Endothelial cell of umbilical vein (primary cell): ENCODE measurements at places on chromosomes 7 and 10. TPM values are rescaled to one million over a fixed set of nuclear protein-coding genes. Genes with fewer than 3 reads are reported as not detected.

DNA sequence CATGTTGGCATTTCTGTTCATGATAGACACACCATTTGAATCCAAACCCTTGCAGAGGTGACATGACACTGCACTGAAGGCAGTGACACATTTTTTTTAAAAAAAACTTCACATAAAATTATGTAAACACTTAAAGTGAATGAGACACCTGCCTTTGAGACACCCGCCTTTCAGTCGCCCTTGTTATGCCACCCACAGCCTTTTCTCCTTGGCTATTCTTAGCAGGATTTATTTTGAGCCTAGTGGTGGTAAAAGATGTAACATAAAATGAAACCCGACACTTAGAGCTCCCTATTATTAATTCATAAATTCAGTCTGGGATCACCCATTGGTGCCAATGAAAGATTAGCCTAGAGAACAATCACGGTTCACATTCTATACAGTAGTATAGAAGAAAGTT is 161.3 kb downstream of the DYNC1I1 start:
- DNase-seq: no peak

The SPDYE11 gene
- not detected in 2 replicates for polyA plus RNA-seq

- DNase-seq: no peak
Observed at GRCh38 chr10:96313344-96313743, 9.1 kb downstream of the DNTT start.

The COX15 gene
- polyA plus RNA-seq: 13.7 and 16.6 TPM in 2 replicates

The FAM131B gene
- 1.6 and 1.8 TPM in 2 replicates for polyA plus RNA-seq

The AASS gene
- polyA plus RNA-seq: 7.9 and 11.1 TPM in 2 replicates

DNA sequence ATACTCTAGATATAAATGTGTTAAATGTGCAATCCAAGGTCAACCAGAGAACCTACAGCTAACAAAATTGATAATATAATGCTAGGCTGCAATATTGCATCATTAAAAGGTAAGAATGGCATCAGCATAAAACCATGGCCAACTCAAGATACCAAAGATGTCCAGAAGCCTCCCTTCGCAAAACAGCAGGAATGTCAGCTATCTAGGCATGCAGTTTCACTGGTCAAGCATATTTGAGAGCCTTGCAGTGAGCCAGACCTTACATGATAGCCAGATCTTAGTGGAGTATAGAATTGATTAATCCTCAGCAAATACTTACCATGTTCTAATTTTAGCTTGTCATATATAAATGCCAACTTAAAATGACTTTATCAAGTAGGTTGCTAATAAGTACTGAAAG is 138.8 kb downstream of the ZEB1 start:
- DNase-seq: no peak

DNA sequence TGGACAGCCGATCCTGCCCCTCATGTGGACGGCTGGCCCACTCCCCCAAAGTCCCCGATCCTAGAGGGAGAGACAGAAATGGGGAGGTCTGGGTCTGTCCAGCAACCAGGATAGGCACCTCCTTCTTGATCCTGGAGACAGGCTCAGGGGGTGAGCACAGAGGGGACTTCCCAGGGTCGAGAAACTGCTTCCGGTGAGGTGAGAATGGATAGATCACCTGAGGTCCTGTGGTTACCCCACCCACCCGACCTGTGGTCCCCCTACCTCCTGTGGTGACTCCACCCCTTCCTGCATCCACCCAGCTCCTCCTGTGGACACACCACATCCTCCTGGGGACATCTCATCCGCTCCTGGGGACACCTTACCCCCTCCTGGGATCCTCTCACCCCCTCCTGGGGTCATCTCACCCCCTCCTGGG is 27.4 kb upstream of the RASGEF1A start:
- DNase-seq: no peak

DNA sequence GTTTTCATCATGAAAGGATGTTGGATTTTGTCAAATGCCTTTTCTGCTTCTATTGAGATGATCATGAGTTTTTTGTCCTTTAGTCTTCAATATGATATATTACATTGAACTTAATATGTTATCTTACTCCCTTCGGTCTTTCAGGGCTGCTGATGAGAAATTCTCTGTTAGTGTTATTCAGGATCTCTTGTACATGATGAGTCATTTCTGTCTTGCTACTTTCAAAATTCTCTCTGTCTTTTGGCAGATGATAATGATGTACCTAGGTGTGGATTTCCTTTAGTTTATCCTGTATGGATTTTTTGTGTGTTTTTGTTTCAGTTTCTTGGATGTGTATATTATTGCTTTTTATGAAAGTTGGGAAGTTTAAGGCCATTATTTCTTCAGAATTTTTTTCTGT is 320.9 kb upstream of the NPSR1 start:
- DNase-seq: no peak

The CYP2C18 gene
- not detected in 2 replicates for polyA plus RNA-seq

The PAPOLB gene
- polyA plus RNA-seq: not detected in 2 replicates

DNA sequence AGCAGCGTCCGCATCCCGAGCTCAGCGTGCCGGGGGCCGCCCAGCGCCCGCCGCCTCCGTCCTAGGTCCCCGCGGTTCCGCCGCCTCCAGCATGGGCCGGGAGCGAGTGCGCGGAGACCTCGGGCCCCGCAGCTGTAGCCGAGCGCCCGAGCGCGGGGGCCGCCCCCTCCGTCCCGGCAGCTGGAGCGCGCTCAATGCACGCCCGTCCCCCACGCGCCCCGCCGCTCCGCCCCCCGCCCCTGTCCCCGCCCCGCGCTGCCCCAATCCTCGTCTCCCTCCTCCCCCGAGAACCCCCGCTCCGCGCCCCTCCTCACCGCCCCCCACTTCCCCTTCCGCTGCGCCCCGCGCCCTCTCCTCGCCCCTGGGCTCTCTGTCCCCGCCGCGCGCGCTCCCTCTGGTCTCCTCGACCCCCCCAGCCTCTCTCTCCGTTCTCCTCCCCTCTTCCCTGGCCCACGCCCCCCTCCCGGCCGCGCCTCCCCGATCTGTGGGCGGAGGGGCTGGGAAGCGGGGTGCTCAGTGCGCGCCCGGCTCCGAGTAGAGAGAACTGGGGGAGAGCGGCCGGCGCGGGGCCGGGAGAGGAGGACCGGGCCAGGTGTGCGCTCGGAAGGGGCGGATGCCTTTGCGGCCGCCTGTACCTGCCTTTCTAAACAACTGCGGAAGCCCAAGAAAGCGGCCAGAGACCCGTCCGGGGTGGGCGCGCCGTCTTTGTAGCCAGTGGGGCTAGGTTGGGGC is at the start of gene VIPR2:
VIPR2 (minus strand) TSS at position 110 of the 732 bp plus-strand sequence; CDS start at position 14, 96 bp downstream.
- no peak for DNase-seq

DNA sequence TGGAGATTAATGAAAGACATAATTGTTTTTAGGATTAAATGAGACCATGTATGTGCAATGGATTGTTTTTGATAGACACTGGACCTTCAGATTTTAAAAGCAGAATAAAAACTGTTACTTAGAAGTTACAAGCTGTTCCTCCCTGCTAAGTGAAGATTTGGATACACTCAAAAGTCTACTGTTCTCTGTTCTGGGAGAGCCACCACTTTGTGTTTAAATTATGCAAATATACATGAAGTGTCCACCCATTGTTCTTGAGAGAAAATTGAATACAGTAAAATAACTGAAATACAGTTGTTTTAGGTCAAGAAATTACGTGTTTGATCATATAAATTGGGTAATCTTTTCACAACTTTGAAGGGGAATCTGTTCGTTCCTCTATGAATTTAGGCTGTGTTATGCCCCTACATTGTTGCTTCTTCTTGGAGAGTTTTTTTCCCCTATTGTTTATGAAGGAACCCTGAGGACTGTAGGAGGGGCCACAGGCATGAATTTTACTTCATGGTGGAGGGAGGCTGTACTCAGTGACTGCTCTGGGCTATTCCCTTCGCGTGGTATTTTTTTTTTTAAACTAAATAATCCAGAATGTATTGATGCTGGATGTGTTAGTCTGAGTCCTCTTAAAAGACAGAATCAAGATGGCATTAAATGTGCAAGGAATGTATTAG is 18.6 kb upstream of the VCL start:
- DNase-seq: no peak

DNA sequence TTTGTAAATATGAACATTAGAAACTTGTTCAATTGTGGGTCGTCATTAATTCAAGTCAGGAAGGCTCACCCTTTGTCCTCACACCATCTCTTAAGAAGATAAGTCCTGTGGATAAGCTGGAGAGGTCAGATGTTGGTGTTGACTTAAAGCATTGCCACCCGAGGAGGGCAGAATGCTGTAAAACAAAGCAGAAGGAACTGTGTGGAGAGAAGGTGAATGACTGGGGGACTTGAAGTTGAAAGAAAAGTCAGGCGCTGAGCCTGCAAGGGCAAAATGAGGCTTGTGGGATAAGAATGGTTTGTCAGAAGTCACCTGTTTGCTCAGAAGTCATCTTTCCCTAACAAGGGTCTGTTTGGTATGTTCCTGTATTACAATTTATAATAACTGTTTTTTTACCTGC is 9.1 kb downstream of the RPA3 start:
- DNase-seq: no peak

- DNase-seq: no peak
Observed at GRCh38 chr10:113475381-113475807, 77.5 kb upstream of the HABP2 start.

DNA sequence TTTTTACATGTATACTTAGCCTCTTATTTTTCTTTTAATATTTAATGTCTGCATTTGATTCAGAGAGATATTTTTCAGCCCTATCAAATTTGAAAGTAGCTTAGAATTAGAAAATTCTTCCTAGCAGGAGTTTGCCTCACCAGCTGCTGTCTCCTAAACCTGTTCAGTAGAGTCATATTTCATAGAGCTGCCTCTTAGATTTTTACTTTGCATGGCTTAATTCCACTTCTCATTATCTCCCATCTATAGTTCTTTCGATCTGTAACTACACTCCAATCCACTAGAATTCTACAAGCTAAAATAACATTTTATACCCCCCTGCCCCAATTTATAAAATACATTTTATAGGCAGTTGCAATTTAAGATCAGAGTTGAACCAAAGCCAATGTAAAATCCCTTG is 227.0 kb downstream of the ANK3 start:
- no peak for DNase-seq

The CHST3 gene
- polyA plus RNA-seq: 5.5 and 6.0 TPM in 2 replicates

DNA sequence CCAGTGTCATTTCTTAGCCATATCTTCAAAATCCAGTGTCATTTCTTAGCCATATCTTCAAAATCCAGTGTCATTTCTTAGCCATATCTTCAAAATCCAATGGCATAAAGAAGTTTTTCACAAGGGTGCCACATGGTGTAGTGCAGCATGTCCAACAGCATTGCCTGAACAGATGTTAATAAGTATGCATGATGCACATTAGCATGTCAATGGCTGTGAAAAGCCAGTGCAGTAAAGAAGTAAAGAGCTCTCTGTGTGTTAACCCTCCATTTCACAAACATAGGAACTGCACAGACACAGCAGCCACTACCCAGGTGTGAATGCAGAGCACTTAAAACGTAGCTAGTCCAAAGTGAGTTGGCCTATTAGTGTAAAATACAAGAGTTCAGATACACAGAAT is 89.8 kb downstream of the GNAI1 start:
- no peak for DNase-seq

DNA sequence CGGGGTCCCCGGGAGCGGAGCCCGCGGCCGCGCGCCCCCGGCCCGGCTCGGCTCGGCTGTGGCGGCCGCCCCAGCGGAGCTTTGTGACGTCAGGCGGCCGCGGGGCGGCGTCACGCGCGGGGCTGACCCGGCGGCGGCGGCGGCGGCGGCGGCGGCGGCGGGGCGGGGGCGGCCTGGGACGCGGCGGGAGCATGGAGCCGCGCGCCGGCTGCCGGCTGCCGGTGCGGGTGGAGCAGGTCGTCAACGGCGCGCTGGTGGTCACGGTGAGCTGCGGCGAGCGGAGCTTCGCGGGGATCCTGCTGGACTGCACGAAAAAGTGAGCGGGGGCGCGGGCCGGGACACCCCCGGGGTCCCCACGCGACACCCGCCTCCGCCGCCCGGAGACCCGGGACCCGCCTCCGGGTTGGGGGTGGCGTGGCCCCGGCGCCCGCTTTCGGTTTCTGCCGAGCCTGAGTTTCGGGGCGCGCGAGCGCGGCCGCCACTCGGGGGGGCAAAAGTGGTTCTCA is at the start of gene PWWP2B:
PWWP2B (plus strand) TSS at position 165 of the 506 bp plus-strand sequence; CDS start at position 192, 27 bp downstream.
- no peak for DNase-seq

DNA sequence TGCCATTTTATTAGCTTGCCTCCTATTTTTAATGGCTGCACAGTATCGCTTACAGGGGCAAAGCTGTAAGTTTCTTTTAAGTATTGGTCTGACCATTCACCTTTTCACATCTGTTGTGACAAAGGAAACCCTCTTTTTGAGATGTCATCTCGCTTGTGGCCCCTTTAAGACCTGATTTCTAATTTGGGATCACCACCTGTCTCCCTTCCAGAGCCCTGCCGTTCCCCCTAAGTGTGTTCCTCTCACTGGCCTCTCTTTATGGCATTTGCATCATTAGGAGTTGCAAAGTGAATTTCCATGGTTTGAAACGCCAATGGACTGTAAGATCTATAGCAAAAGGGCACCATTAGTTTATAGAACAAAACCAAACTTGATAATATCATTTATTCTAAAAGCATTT is 1.4 kb downstream of the EPDR1 start:
- no peak for DNase-seq

DNA sequence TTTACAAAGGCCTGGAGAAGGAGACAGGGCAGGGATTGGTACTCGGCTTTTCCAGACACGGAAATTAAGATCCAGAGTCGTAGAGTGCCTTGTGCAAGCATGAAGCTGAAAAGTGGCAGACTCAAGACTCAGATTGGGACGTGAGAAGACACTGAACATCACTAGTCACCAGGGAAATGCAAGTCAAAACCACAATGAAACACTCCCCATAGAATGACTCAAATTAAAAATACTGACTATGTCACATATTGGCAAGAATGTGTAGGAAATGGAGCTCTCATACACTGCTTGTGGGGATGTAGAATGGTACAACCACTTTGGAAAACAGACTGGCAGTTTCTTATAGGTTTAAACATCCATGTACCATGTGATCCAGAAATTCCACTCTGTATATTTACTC is 472.0 kb downstream of the RPS24 start:
- DNase-seq: no peak

- DNase-seq: no peak
Observed at GRCh38 chr10:61682323-61682722, 19.6 kb downstream of the CABCOCO1 start.

DNA sequence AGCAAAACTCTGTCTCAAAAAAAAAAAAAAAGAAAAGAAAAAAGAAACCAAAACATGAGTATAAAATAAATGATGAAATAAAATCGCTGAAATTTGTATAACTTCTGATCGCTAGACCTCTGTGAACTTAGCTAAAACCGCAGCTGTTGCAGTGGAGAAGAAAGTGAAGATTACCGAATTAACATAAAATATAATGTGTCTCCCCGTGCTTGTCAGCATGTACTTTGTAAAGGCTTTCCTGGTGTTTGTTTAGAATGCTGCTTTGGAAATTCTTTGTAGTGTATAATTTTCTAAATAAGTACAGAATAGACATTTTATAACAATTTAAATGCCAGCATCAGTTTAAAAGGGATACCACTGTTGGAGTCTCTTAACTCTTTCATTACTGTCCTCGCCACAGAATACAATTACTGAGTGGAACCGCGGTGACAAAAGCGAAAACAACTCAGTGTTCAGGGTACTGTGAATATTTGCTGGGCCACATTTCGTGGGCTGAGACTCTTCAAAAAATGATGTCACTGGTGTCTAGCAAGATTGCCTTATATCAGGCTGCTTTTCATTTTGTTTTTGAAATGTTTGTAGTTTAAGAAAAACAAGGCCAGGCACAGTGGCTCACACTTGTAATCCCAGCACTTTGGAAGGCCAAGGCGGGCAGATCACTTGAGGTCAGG is 167.7 kb downstream of the NSUN6 start:
- no peak for DNase-seq
